Progenitor cell of endocrine pancreas (in vitro differentiated cells): ENCODE measurements at places on chromosomes 7 and 10. TPM values are rescaled to one million over a fixed set of nuclear protein-coding genes. Genes with fewer than 3 reads are reported as not detected.

Gene NFE2L3
- total RNA-seq = 25.5 and 28.0 TPM in 2 replicates

Gene KLHL7
- 64.2 and 68.9 TPM in 2 replicates for total RNA-seq

Gene C10orf62
- total RNA-seq = 0.91 and 0.96 TPM in 2 replicates

Gene CLDN3
- total RNA-seq = 49.0 and 49.9 TPM in 2 replicates

Gene HOXA2
- total RNA-seq = 17.9 and 18.6 TPM in 2 replicates

DNA sequence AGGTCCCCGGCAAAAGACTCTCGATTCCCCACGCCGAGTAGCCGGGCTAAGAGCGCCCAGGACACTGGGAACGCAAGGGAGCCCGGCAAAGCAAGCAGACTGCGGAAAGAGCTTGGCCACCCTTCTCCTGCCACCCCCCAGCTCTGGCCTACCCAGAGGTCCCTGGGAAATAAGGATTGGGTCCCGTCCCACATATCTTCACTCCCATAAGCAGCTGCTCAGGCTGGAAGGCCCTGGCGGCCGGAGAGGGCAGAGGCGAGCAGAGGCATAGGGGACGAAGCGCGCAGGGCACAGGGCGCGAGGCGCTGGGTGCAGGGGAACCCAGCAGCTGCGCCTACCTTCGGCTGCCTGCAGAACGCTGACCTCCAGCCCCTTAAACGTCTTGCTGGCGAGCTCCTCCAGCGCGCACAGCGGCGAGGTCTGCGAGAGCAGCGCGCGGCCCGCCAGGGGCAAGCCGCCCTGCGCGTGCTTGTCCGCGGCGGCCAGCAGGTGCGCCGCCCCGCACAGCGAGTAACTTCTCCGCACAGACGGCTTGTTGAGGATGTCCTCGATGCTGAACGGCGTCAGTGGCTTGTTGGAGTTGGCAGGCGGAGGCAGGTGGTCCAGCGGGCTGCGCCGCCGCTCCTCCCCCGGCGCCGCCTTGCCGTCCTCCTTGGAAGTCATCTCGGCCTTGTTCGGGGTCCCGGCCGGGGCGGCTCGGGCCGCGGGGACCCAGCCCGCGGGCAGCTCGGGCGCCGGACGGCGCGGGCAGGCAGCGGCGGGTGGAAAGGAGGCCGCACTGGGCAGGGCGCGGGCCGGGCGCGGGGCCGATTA lies 904 bp downstream of the LBX1 start:
- no peak overlapping the region for H3K27ac ChIP-seq
- H3K4me1 ChIP-seq = peaks cover 6% of the 10 kb centered on the region
- no peaks in the 10 kb centered on the region for H3K36me3 ChIP-seq
- H3K4me3 ChIP-seq = no peak overlapping the region
- DNase-seq = no peak

- no peak overlapping the region for H3K27ac ChIP-seq
- no peak overlapping the region for H3K4me3 ChIP-seq
- H3K36me3 ChIP-seq = peaks cover 18% of the 10 kb centered on the region
- no peak for DNase-seq
These were observed 42.4 kb downstream of the STARD3NL start for GRCh38 chr7:38220452-38220851.

DNA sequence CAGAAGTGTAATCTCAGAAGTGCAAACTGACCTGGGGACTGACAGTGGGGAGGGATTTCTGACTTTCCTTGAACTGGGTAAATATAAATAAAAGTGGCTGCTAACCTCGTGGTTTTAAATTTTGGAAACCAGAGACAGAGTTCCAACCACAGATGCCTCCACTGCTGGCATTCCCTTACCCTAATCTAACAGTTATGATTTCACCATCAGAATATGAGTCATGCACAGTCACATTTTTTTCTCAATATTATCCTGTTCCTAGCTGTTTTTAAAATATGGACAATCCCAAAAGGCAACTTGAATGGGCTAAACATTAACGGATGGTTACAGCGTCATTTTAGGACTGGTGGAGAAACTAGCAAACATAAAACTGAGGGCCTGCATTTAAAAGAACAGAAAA lies 264.3 kb upstream of the INHBA start:
- H3K4me1 ChIP-seq = no peaks in the 10 kb centered on the region
- peaks cover 12% of the 10 kb centered on the region for H3K27me3 ChIP-seq
- peaks cover 3% of the 10 kb centered on the region for H3K36me3 ChIP-seq
- DNase-seq = no peak
- no peak overlapping the region for H3K4me3 ChIP-seq

DNA sequence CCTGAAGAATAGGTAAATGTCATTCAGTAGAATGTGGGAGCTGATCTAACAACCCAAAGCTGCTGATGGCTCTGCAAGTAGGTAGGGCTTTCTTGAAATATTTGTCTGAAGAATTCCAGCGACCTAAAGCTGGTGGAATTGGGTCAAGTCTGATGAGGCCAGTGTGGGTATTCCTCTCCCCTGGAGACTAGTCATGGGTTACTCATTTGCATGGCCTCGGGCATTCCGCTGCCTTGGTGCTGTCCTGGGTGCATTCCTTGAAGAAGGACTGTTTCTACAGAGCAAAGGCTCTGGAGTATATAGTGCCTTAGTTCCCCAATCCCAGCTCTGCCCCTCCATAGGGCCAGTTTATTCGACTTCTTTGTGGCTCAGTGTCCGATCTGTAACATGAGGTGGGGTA lies 19.2 kb downstream of the PDK4 start:
- H3K27me3 ChIP-seq = no peaks in the 10 kb centered on the region
- peaks cover 2% of the 10 kb centered on the region for H3K4me1 ChIP-seq
- H3K27ac ChIP-seq = no peak overlapping the region
- H3K36me3 ChIP-seq = peaks cover 2% of the 10 kb centered on the region
- no peak for DNase-seq

GRCh38 chr7:116710764-116711452 lies 38.9 kb downstream of the MET start:
- H3K4me1 ChIP-seq = peaks cover 55% of the 10 kb centered on the region
- no peaks in the 10 kb centered on the region for H3K27me3 ChIP-seq
- peak overlapping the region; percentile 88 for H3K27ac ChIP-seq
- peak overlapping the region; percentile 30 for H3K4me3 ChIP-seq
- H3K36me3 ChIP-seq = peaks cover 10% of the 10 kb centered on the region

DNA sequence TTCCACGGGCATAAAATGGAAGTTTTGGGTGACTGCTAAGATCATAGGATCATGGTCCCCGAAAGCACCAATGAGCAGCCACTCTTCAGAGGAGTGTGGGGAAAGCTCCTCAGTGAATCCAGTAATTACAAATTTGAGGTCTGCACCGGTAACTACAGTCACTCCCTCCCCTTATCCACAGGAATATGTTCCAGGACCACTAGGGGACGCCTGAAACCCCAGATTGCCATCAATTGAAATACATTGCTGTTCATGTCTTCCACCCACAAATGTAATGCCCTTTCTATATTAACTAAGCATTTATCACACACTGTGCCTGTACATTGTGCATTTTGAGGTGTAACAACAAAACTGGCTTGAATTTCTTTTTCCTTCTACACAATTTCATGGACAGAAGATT lies 447.9 kb upstream of the PFKP start:
- no peaks in the 10 kb centered on the region for H3K4me1 ChIP-seq
- H3K4me3 ChIP-seq = no peak overlapping the region
- H3K27me3 ChIP-seq = peaks cover 8% of the 10 kb centered on the region
